ENCODE measurements at places on chromosomes 7 and 10. TPM values are rescaled to one million over a fixed set of nuclear protein-coding genes. Genes with fewer than 3 reads are reported as not detected.

- DNase-seq: no peak
Observed at GRCh38 chr7:47697543-47697942, 115.6 kb upstream of the TNS3 start.

Gene TRIM74
- polyA plus RNA-seq: 0.30 TPM

DNA sequence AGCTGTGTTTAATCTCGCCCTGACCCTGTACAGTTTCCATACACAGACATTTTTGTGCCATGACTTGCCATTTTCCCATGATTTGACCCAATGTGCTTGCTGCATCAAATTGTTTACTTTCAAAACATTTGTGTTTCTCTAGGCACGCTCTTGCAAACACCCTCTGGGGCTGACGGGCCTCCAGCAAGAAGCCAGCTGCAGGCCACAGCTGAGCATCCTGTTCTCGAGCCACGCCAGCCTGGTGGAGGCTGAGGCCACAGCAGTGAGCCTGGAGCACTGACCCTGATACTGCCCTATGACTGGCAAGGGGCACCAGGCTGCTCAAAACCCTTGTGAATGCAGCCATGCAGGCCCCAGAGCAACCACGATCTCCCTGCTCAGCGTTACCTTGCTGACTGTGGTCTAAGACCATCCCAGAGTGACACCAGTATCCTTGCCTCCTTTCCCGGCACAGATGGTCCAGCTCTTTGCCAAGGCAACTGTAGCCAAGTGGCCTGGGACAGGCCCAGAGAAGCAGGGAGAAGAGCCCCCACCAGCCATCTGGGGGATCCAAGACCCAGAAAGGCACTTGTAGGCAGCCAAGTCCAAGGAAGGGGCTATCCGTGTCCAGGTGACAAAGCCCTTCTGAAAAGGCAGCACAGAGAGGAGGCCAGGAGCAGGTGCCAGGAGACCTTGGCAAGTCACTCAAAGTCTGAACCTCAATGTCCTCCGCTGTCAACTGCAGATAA is 78.5 kb downstream of the OAT start:
- DNase-seq: peak; percentile 70

Gene C7orf33
- 0.59 TPM for polyA plus RNA-seq

Gene LBX1
- 2.3 TPM for polyA plus RNA-seq

- no peak for DNase-seq
Observed at GRCh38 chr7:74253331-74253730, 868 bp downstream of the RFC2 start.

Gene ENTPD1
- polyA plus RNA-seq: 12.5 TPM

- no peak for DNase-seq
Observed at GRCh38 chr10:621513-621912, 68.0 kb downstream of the DIP2C start.

Gene C10orf62
- polyA plus RNA-seq: not detected

Gene RBM20
- polyA plus RNA-seq: 7.9 TPM

GRCh38 chr7:98562381-98562823 is 54.7 kb upstream of the NPTX2 start:
- DNase-seq: no peak

DNA sequence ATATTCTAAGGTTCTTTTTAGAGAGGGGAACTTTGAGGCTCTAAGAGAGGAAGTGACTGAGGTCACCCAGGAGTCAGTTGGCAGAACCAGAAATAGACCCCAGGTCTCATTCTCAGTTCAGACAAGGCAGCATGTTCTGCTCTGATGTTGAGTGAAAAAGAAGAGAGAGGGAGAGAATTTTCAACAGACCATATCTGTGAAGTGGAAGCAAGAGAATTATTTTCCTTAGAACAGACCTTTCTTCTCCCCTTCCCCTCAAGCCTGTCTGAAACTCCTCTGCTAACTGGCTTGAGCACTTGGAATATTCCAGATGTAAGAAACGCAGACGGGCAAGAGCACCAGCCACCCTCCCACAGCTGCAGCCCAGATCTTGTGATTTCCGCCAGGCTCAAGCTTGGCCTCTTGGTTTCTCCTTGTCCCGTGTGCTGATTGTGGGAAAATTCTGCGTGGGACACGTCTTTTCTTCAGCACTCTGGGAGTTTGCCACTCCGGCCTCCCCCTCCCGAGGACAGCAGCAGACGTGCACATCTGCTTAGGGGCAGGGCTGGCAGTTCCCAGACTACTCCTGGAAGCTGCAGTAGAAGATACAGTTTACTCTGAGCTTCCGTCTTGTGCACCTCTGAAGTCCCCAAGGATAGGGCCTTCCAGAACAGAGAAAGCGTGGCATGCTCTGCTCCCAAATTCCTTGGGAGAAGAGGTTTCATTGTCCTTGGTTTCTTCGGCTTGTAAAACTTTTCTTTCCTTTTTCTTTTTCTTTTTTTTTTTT is 22.7 kb upstream of the IKZF1 start:
- peak; percentile 34 for DNase-seq

GRCh38 chr10:45578384-45578971 is 94.1 kb downstream of the ZFAND4 start:
- no peak for DNase-seq

Gene PRKG1
- 42.4 TPM for polyA plus RNA-seq

- no peak for DNase-seq
Observed at GRCh38 chr7:18706670-18707069, 211.1 kb downstream of the HDAC9 start.

Gene AKR1D1
- not detected for polyA plus RNA-seq

- DNase-seq: no peak
Observed at GRCh38 chr7:1708596-1709251, 38.6 kb downstream of the ELFN1 start.

DNA sequence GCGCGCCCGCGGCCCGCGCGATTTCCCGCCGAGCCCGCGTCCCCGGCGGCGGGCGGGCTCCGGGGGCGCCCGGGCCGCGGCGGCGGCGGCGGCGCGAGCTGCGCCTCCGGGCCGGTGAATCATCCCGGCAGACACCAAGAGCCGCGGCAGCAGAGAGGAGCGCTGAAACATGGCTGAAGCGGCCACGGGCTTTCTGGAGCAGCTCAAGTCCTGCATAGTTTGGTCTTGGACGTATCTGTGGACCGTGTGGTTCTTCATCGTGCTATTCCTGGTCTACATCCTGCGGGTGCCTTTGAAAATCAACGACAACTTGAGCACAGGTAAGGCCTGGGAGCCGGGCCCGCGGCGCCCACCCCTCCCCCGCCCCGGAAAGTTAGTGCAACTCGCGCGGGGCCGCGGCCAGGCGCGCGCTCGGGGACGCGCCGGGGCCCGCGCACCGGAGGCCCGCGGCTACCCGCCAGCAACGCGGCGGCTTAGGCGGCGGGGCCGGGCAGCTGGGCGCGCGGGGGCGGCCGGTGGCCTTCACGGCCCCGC is at the start of gene ST7:
ST7 (plus strand) TSS at position 130 of the 534 bp plus-strand sequence; CDS start at position 170, 40 bp downstream.
- peak; percentile 67 for DNase-seq

Gene FZD1
- 11.6 TPM for polyA plus RNA-seq

Gene COBL
- 140 TPM for polyA plus RNA-seq

DNA sequence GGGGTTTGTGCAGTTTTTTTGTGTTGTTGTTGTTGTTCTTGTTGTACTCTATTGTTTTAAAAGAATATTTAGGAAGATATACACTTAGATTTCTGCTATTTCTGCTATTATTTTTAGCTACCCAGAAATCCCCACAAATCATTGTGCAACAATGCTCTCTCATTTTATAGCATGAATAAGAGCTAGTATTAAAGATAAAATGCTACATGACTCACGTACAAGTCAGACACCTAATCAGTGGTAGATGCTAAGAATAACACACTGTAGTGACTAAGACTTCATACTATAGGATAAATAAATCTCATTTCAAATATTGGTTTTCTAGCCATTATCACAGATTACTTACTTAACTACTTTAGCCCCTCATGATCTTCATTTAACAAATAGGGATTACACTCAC is 920.5 kb downstream of the KCNMA1 start:
- DNase-seq: no peak

- no peak for DNase-seq
Observed at GRCh38 chr7:71254751-71255150, 122.8 kb downstream of the GALNT17 start.

All from muscle of back (tissue), 13 donors.